ENCODE measurements at places on chromosomes 12 and 14. TPM values are rescaled to one million over a fixed set of nuclear protein-coding genes. Genes with fewer than 3 reads are reported as not detected.

Gene LTBR
- 0.14 TPM for total RNA-seq

Gene PPFIA2
- not detected for total RNA-seq

Gene VCPKMT
- total RNA-seq, result 11.5 TPM

Gene ALDH2
- 0.57 TPM for total RNA-seq

Gene CLEC2A
- total RNA-seq, result not detected

Gene SDR9C7
- total RNA-seq, result not detected

Gene SYCP3
- total RNA-seq, result 0.93 TPM

Gene EPYC
- not detected for total RNA-seq

Gene SLC6A13
- not detected for total RNA-seq

Gene TAS2R30
- total RNA-seq, result 3.8 TPM

Gene CIPC
- total RNA-seq, result 12.8 TPM

Gene LRP1-AS
- not detected for total RNA-seq

Gene TC2N
- 202 TPM for total RNA-seq

Gene MARCHF9
- 21.9 TPM for total RNA-seq

Gene PTPRQ
- total RNA-seq, result not detected

Gene C12orf60
- 1.5 TPM for total RNA-seq

Gene KCNH5
- not detected for total RNA-seq

Gene CFAP73
- not detected for total RNA-seq

Gene GRIP1
- not detected for total RNA-seq

Gene KLRB1
- 0.95 TPM for total RNA-seq

Gene NDUFA12
- 144 TPM for total RNA-seq

Gene LRTM2
- not detected for total RNA-seq

Gene ERBB3
- 0.84 TPM for total RNA-seq

Gene OTOGL
- not detected for total RNA-seq

Gene NOVA1
- 0.07 TPM for total RNA-seq

Gene CLEC1B
- total RNA-seq, result not detected

Gene FAIM2
- total RNA-seq, result 0.18 TPM

Gene CFAP54
- total RNA-seq, result 0.30 TPM

Gene ANG
- 0.77 TPM for total RNA-seq

Gene CIROP
- not detected for total RNA-seq

Gene BCL7A
- 7.3 TPM for total RNA-seq

Gene CMA1
- not detected for total RNA-seq

Gene ASB8
- total RNA-seq, result 39.1 TPM

Gene SLCO1B3
- not detected for total RNA-seq

Gene SPTB
- 0.07 TPM for total RNA-seq

Gene KCNC2
- total RNA-seq, result not detected

Gene INSM2
- not detected for total RNA-seq

Gene SMIM41
- total RNA-seq, result not detected

Gene VSX2
- not detected for total RNA-seq

Gene CLEC9A
- total RNA-seq, result not detected

Gene COX8C
- total RNA-seq, result not detected

Gene GUCY2C
- total RNA-seq, result not detected

Gene ETFBKMT
- total RNA-seq, result 1.0 TPM

Gene STXBP6
- total RNA-seq, result not detected

Gene IL22
- total RNA-seq, result not detected

Gene IFNG
- total RNA-seq, result 3.4 TPM
